ENCODE measurements at places on chromosomes 5 and 9.

DNA sequence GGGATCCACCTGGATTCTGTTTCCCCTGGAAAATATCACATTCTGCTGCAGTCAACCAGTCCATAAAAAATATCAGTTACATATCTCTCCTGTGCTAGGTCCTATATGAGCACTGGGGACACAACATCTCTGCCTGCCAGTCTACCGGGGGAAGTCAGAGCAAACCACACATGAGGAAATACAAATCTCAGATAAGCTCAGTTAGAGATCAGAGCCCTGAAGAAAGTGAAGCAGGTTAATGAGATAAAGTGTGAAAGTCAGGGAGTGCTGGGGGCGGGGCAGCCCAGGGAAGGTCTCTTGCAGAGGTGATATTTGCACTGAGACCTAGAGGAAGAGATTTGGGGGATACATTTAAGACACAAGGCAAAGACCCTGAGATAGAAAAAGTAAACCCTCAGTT, 67.8 kb upstream of the SLC1A1 start:
- DNase-seq, result no peak

- no peak for DNase-seq
Observed at GRCh38 chr9:28781481-28781880, 1208.2 kb upstream of the C9orf72 start.

- DNase-seq, result no peak
Observed at GRCh38 chr5:174245516-174246075, 200.1 kb downstream of the NSG2 start.

GRCh38 chr5:10400831-10401230, 40.8 kb upstream of the ROPN1L start:
- no peak for DNase-seq

- DNase-seq, result no peak
Observed at GRCh38 chr5:140563596-140563995, 802 bp downstream of the APBB3 start.

DNA sequence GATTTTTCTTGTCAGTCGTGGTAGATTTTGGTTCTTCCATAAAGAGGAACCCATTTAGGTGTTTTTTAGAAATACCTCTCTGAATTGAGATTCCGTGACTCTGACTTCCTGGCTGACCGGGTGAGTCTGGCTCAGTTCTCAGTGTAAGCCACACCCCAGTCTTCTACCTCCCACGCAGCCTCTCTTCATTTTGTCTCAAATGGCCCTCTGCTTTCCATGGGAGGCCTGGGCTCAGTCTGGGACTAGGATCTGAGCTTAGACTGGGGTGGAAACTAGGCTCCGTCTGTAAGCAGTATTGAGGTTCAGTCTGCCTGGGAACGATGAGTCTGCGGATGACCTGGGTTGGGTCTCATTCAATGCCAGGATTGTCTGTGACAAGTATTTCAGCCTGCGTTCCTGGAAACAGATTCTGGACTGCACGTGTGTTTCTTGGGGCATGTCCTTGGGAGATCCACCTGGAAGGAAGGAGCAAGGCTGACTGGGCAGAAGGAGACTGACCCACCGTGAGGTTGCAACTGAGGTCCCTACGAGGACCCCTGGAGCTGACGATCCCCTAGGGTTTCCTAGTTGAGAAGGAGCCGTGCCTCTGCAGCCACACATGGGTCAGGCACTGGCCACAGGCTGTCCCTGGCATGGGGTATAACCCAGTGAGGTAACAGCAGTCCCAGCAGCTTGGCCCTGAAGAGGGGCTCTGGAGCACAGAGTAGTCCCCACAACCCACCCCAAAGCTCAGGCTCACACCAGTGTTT, 12.4 kb upstream of the CRB2 start:
- no peak for DNase-seq

- no peak for DNase-seq
Observed at GRCh38 chr5:16931334-16932110, 4.6 kb downstream of the MYO10 start.

DNA sequence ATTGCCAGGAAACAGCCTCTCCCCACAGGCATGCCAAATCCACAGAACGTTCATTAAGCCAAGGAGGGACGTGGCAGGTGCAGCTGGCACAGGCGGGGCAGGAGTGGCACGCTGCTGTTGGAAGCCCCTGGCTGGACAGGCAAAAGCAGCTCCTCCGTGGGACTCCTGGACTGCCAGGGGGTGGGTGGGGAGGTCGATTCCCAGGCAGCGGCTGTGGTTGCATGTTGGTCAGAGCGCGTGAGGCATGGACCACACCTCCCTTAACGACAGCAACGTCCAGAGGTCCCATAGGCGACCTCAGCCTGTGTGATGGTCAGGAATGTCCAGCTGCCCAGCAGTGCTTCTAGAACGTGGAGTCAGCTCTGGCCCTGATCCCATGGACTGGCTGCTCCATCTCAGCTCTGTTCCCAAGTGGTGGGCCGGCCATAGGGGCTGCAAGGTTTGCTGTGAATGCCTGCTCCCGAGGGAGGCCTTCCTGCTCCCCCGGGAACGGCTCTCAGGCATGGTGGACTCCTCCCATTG, 6.9 kb downstream of the SLC6A19 start:
- DNase-seq, result no peak

GRCh38 chr9:69975681-69976080, 68.0 kb upstream of the MAMDC2 start:
- no peak for DNase-seq

GRCh38 chr9:127188396-127188795, 66.0 kb upstream of the ANGPTL2 start:
- no peak for DNase-seq

DNA sequence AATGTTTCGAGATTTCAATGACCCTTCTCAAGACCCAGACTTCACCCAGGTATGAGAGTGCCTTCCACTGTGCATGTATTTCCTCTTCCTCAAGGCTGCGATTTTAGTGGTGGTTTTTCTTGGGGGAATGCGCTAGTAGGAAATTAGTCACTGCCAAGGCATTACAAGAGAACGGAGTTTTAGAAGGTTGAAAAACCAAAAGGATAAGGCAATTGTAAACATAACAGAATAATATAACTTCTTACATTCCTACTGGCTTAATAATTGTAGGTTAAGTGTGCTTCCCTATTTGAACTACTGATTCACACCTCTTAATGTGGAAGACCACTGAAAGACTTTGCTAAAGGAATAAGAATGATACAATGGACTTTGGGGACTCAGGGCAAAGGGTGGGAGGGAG, 38.9 kb downstream of the ACO1 start:
- no peak for DNase-seq

GRCh38 chr9:15240927-15241326, 66.1 kb downstream of the TTC39B start:
- DNase-seq, result no peak

DNA sequence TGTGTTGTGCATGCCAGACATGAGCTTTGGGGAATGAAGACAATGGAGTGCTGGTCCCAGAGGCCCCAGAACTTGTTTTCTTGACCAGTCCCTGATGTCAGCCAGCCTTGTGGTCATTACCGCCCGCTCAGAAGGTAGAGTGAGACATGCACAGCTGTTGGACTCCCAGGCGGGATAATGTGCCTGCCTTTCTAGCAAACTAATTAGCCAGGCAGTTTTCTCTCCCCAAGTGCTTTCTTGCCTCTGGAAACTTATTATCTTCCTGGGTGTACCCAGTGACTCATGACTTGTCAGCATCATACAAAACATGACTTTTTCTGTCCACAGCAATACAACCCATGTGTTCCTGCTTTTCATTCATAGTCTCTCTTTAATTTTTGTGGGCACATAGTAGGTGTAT, 131.1 kb downstream of the RMI1 start:
- no peak for DNase-seq

DNA sequence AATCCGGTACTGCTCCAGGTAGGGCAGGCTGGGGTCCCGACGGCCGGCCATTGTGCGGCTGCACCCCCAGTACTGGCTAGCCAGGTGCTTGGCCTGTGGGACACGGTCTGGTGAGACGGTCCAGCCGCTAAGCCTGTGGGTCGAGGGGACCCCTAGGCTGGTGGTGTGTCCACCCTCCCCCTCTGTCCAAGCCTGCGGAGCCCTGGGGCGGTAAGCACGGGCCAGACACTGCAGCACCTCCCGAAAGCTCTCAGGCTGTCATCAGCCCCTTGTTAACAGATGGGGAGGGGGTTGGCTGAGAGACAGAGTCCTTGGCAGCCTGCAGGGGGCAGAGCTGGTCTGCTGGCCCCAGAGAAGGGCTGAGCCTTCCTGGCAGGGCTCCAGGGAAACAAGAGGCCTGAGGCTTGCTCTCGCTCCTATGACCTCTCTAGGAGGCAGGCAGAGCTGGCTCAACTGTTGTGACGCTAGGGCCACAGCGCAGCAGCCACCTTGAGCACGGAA, 11.8 kb upstream of the MRNIP start:
- no peak for DNase-seq

GRCh38 chr5:139704748-139705147, 56.6 kb downstream of the CXXC5 start:
- no peak for DNase-seq

DNA sequence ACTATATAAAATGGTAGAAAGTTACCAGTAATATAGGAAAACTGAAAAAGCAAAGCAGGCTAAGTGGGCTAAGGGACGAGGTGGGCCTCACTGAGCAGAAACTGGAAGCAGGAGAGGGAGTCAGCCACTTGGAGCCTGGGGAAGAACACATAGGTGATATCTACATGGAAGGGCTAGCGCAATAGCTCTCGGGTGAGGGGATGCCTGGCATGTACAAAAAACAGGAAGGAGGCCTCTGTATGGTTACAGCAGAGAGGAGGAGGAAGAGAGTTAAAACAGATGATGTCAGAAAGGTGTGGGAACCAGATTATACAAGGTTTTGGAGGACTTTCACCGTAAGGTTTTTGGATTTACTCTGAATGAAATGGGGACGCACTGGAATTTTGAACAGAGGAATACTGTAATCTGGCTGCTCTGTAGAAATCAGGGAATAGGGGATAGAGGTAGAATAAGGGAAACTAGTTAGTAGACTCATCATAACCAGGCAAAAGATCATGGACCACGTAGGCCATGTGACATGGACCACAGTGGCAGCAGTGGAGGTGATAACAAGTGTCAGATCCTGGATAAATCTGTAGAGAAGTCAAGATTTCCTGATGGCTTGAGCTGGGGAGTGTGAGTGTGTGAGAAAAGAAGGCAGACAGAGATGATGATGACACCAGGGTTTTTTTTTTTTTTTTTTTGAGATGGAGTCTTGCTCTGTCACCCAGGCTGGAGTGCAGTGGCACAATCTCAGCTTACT, 52.5 kb downstream of the FNBP1 start:
- DNase-seq, result no peak

GRCh38 chr5:141369994-141370848, at the start of gene PCDHGB3:
Gene PCDHGB3, plus strand, starts transcription at chr5:141370242. Its CDS starts 153 bp downstream, at chr5:141370395.
- no peak for DNase-seq

GRCh38 chr5:132753135-132753987, 6.1 kb downstream of the CCNI2 start:
- DNase-seq, result no peak

DNA sequence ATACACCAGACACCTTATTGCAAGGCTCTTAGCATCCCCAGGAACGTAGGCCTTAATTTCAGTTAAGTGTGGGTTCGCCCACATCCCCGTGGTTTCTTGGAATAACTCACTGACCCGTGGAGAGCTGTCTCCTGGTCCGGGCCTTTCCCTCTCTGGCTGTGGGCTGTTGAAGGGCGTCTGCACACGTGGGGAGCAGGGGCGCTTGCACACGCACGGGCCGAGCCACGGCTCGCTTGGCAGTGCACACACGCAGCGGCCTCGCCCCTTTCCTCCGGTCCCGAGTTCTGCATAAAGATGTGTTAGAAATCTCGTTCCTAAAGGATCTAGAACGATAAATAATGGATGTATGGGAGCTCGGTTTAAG, 141.9 kb downstream of the PBX3 start:
- no peak for DNase-seq

GRCh38 chr9:9437641-9438040, 1175.2 kb downstream of the PTPRD start:
- no peak for DNase-seq

GRCh38 chr5:90983711-90984124, 399.4 kb downstream of the ARRDC3 start:
- DNase-seq, result no peak

GRCh38 chr5:1386274-1386717, 41.4 kb upstream of the CLPTM1L start:
- DNase-seq, result no peak

DNA sequence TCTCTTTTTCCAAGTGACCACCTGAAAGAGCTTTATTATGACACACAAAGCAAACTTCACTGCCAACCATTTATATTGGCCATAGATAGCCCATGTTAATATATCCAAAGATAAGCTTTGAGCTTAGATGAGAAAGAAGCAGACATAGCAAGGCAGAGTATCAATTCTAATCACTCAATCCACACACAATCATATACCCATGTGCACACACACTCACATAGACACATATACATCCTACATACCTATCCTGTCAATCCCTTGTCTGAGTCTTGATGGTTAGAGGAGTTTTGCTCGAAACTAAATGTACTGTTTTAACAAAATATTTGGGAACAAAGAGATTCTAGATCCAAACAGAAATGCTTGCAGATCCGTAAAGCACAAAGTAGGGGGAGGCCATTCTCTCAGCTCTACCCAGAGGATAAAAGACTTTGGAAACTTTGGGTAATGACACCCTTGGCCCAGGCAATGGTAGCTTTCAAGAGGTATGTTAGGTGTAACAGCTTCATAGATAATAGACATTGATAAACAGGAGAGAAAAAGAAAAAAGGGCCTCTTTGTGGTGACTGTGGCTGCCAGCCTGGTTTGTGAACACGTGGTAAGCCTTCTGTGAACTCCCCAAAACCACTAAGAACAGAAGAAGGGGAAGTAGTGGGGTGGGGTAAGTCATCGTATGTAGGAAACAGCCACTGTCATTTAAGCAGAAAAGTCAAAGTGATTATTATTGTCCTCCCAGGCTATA, 121.6 kb downstream of the TLR4 start:
- no peak for DNase-seq

DNA sequence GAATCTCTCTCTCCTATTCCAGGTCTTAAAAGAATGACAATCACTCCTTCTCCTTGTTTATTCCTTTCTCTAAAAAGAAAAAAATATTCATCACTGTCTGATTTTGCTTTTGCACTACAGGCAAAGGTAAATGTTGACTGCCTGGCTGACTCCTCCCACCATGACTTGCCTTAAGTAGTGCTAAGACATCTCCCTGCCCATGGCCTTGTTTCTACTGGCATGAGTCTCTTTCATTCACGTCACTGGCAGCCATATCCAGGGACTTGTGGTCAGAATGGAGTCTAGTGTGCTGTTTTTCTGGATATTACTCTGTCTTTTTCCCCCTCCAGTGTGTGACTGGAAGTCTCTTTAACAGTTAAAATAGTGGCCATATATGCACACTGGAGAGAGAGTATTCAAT, 522.9 kb upstream of the DAB2 start:
- DNase-seq, result no peak

DNA sequence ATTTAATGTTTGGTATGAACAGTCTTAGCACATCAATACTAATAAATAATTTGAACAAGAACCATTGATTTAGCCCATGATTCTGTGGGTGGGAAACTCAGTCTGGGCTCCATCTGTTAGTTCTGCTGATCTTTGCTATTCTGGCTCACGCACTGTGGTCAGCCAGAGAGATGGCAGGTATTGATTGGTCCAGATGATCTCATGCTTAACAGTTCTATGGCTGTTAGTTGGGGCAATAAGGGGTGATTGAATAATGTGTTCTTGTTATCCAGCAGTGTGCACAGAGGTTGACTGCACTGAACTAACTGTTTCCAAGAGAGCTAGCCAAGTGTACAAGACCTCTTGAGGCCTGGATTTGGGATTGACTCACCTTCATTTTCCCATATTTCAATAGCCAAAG, 824.3 kb downstream of the SEMA5A start:
- DNase-seq, result no peak
